Prostate gland (tissue), 2 donors: ENCODE measurements at places on chromosomes 13 and 19. TPM values are rescaled to one million over a fixed set of nuclear protein-coding genes. Genes with fewer than 3 reads are reported as not detected.

- no peak for DNase-seq
Measured at GRCh38 chr13:45278096-45278645, 62.8 kb downstream of the TPT1 start.

GNG8 gene
- total RNA-seq = not detected

DNA sequence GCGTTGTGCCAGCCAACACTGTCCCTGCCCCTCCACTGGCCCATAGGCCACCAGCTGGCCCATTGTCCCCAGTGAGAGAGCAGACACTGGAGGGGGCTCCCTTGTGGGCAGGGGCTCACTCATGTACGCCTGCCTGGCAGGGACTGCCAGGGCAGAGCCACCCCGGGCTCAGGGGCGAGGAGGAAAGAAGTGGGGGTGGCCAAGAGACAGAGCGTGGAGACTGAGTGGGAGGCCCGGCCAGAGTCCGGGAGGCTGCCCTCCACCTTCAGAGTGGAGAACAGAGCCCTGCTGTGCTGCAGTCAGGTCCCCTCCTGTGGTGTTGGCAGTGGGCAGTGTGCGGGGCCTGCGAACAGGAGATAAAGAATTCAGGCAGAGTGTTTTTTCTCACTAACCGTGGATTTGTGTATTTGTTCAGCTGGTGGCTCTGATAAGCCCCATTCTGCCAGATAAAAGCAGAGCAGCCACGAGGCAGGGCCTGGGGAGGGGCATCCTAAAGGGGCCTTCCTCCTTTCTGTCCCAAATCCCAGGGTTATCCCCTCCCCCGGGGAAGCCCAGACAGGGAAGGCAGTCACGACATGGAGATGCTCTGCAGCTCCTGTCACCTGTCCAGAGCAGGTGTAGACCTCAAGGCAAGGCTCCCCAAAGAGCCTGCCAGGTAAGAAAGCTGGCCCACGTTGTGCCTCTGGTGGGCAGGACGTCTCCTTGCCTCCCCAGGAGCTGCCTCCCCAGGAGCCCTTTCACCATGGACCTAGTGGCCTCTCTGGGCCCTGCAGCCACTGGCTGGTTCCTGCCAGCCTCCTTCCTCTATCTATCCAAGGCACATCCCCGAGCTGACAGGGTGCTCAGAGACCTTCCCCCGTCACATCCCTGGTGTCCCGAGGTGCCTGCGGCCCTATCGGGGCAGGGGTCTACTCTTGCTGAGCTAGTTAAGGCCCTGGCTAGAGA, 33.0 kb downstream of the LYL1 start:
- no peak for DNase-seq

GRCh38 chr13:72555601-72556000, 171.8 kb downstream of the MZT1 start:
- DNase-seq = no peak

CYP2A13 gene
- not detected for total RNA-seq

DNA sequence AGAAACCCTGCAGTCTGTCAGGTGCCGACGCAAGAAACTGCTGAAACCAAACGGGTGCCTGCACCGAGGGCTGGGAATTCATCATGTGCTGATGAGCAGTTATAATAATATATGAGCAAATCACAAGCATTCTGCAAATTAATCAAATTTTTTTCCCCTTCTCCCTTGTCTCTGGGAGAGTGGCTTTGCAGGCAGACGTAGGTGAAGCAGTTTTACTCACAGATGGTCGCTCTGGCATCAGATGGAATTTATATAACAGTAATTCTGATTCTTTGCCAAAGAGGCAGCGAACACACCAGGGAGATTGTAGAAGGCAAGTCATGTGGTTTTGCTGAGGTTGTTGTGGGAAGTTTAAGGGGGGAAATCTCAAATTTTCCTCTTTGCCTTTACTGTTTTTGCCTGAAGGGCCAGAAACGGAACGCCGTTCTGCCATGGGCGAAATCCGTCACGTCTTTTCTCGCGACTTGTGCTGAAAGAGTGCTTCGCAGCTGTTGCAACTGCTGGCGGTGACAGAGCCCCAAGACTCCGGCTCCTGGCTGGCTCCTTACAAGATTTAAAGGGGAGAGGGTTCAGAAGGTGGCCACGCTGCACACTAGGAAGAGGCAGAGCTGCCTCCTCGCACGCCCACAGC, 320.1 kb downstream of the ZNF536 start:
- DNase-seq = no peak

- no peak for DNase-seq
Measured at GRCh38 chr19:29598496-29598895, 7.6 kb upstream of the POP4 start.

DNA sequence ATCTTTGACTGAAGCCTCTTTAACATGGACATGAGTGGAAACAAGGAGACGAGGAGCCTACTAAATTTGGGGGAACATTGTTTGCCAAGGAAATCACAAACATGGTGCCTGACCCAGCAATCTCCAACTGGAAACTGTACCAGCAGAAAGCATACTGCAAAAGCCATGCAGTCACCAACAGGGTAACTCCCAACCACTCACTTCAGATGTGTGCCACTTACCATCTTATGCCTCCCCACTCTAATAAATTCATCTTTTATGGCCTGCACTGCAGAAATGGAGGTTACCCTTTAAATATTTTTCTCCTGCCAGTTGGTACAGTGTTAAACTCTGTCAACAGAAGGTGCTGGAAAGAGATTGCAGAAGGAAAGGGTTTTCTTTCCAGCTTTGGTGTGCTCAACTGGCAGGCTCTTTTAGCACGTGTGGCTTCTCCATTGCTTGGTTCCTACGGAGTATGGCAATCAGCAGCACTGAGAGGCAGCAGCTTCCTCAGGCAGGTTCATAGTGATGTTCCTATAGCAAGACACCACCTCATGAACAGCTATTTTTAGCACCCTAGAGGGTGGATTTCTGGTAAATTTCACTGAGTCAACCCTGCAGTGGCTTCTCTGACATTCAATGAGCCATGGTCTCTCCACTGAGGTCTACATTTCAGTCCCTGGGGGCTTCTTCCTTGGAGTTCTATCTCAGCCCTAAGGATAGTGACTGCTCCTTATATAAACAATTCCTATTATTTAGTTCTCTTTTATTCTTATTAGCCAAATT, 21.4 kb downstream of the MIR17HG start:
- no peak for DNase-seq

GRCh38 chr13:80173224-80173623, 167.7 kb downstream of the SPRY2 start:
- no peak for DNase-seq

UCHL3 gene
- total RNA-seq = 17.1 TPM

ACTMAP gene
- total RNA-seq = 4.4 TPM

DAND5 gene
- not detected for total RNA-seq

DNA sequence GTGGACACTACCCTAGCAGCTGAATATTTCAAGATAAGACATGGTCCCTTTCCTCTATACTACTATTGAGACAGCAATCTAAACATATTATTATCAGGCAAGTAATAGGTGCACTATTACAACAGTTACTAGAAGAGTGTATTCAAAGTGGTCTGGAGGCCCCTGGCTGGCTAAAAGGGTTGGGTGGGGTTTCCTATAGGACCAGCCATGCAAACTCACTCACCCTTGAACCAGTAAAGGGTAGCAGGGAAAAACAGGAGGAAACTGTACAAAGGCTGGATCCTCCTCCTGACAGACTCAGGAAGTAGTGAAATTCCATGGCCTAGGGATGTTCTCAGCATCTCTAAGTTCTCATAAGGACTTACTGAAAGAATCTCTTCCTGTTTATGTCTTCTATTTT, 7.7 kb downstream of the SMAD9 start:
- DNase-seq = no peak

- no peak for DNase-seq
Measured at GRCh38 chr19:11405846-11406643, 13.1 kb downstream of the RGL3 start.

- no peak for DNase-seq
Measured at GRCh38 chr13:94557684-94558235, 38.2 kb downstream of the TGDS start.

GRCh38 chr13:19725320-19725719, 57.4 kb downstream of the PSPC1 start:
- DNase-seq = no peak

- no peak for DNase-seq
Measured at GRCh38 chr13:47798194-47798593, 202.9 kb downstream of the SUCLA2 start.

DNA sequence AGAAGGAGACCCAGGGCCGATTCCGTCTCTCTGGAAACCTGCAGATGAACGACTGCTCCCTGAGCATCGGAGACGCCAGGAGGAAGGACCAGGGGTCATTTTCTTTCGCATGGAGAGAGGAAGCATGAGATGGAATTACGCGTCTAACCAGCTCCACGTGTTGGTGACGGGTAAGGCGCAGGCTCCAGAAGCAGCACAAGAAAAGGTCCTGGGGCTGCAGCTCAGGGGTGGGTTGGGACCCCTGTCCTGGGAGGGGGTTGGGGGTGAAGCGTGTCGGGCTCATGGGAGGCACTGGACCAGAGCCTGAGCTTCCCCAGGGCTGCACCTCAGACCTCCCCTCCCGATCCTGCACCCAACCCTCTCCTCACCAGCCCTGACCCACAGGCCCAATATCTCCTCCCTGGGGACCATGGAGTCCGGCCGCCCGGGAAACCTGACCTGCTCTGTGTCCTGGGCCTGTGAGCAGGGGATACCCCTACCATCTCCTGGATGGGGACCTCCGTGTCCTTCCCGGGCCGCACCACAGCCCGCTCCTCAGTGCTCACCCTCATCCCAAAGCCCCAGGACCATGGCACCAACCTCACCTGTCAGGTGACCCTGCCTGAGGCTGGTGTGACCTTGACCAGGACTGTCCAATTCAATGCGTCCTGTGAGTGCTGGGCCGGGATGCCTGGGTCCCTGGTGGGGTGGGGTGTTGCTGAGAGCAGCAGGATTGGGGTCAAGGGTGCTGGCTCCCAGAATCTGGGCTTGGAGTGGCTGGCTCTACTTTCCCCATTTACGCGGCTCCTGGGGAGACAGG, 39.6 kb upstream of the CD33 start:
- DNase-seq = no peak

GRCh38 chr19:35392742-35393715, 22.2 kb downstream of the GPR42 start:
- no peak for DNase-seq

ZNF285 gene
- 2.3 TPM for total RNA-seq

DNA sequence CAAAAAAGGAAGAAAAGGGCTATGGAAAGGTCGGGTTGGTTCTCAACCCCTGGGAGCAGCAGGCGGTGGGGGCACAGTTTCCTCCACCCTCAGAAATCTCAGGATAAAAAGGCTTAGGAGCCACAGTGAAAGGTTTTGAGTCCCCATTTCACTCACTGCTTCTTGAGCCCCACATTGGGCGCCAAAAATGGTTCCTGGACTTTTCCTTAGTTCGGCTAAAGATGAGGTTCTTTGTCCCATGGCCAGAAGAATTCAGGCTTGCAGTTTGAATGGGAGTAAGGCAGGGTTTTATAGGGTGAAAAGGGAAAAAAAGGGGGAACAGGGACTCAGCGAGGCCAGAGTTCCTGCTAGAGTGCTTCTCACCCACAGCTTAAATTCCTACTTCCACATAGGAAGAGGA, 179.5 kb downstream of the GGACT start:
- DNase-seq = no peak

DNA sequence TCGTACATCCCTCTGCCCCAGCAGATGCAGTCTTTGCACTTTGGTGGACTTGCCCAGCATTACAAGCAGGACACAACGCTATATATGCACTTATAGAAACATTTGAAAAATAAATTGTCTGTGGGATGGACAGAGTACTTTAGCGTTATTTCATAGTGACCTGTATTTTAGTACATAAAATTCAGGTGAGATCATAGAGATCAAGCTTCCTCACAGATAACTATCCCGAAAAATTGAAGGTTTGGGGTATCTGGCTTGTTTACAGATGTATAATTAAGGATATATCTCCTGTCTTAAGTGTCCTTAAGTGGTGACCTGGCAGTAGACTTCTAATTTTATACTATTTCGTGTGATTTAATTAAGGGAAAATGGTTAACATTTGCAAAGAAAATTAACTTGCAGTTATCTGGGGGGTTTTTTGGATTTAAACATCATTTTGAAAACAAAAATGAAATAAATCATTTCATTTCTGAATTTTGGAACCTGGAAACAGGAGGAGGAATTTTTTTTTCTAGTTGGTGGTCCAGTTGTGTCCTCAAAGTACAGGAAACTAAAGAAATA, 977 bp upstream of the MAB21L1 start:
- no peak for DNase-seq

DNA sequence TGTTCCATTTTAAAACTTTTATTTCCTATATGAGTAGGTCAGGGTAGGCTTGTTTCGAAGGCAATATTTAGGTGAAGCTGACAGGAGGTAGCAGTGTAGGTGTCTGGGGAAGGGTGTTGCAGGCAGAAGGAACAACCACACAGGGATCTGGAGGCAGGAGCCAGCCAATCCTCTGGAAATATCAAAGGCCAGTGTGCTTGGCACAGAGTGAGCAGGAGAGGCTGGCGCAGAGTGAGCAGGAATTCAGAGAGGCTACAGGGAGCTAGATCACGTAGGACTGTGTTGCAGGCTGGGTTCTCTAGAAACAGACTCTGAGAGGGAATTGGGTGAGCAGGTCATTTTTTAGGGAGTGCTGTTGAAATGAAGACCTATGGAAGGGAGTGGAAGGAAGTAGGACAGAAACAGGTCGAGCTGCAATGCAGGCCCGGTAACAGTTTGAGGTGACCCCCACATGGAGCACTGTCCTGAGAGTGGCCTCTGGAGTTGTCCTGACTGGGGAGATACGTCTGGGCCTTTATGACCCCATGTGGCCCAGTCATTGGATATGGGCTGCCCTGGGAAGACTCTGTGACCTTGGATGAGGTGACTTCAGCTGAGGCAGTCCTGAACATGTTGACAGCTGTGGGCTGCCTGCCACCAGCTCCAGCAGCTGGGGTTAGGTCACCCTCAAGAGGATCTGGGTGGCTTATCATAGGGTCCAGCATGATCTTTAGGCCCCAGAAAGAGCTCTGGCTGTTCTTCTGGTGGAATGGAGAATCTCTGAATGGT, 51.7 kb downstream of the ERCC5 start:
- DNase-seq = no peak
